Glutamatergic neuron (in vitro differentiated cells): ENCODE measurements at places on chromosomes 13 and 19. TPM values are rescaled to one million over a fixed set of nuclear protein-coding genes. Genes with fewer than 3 reads are reported as not detected.

GRCh38 chr19:49488863-49489537 is 1.6 kb downstream of the RPL13A start:
- peaks cover 5% of the 10 kb centered on the region for H3K36me3 ChIP-seq
- H3K4me3 ChIP-seq = peak overlapping the region; percentile 91
- H3K4me1 ChIP-seq = peaks cover 4% of the 10 kb centered on the region
- H3K27me3 ChIP-seq = peaks cover 15% of the 10 kb centered on the region

- DNase-seq = peak; percentile 15
- H3K27me3 ChIP-seq = peaks cover 1% of the 10 kb centered on the region
- peak overlapping the region; percentile 85 for H3K4me3 ChIP-seq
- H3K27ac ChIP-seq = no peak overlapping the region
- peaks cover 4% of the 10 kb centered on the region for H3K36me3 ChIP-seq
Observed at GRCh38 chr19:52992109-52993004, 21.4 kb upstream of the ERVV-1 start.

DNA sequence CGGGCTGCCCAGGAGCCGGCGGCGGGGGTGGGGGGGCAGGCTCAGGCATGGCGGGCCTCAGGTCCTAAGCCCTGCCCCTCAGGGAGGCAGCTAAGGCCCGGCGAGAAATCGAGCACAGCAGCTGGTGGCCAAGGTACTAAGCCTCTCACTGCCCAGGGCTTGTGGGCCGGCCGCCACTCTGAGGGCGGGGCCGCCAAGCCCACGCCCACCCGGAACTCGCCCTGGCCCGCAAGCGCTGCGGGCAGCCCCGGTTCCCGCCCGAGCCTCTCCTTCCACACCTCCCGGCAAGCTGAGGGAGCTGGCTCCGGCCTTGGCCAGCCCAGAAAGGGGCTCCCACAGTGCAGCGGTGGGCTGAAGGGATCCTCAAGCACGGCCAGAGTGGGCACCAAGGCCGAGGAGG is 33.1 kb downstream of the PCDH8 start:
- DNase-seq = no peak
- no peaks in the 10 kb centered on the region for H3K36me3 ChIP-seq
- no peaks in the 10 kb centered on the region for H3K27me3 ChIP-seq
- no peak overlapping the region for H3K4me3 ChIP-seq
- no peak overlapping the region for H3K27ac ChIP-seq
- H3K4me1 ChIP-seq = no peaks in the 10 kb centered on the region

IL12RB1 gene
- total RNA-seq = not detected

HSD17B14 gene
- total RNA-seq = 1.0 TPM
